T-cell (primary cell): ENCODE measurements at places on chromosomes 2 and 18. TPM values are rescaled to one million over a fixed set of nuclear protein-coding genes. Genes with fewer than 3 reads are reported as not detected.

The DLX2 gene
- not detected for total RNA-seq

- peaks cover 2% of the 10 kb centered on the region for H3K4me1 ChIP-seq
- no peaks in the 10 kb centered on the region for H3K36me3 ChIP-seq
- no peaks in the 10 kb centered on the region for H3K27me3 ChIP-seq
- DNase-seq = no peak
These were observed 50.8 kb upstream of the CXCR4 start for GRCh38 chr2:136168720-136169119.

The TMEM178A gene
- total RNA-seq = 0.47 TPM

DNA sequence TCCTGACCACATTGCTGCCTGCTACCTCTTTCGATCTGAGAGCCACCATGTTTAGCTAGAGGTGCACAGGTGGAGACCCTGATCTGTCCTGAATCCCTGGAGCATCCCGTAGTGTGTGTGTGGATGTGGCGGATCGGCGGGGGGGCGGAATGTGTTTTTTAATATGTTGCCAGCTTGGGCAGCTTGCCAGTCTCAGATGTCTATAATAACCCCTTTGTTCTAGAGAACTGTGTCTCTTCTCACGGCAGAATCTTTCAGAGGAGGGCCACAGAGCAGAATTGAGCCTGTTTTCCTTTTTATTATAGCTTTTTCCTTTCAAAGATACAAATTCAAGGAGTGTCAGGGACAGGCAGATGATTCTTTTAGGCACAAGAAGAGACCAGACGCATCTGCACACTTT lies 934.1 kb upstream of the KLHL29 start:
- no peak overlapping the region for H3K27ac ChIP-seq
- no peak overlapping the region for H3K4me3 ChIP-seq
- DNase-seq = no peak
- H3K4me1 ChIP-seq = no peaks in the 10 kb centered on the region

GRCh38 chr2:52083214-52083613 lies 1051.3 kb upstream of the NRXN1 start:
- no peaks in the 10 kb centered on the region for H3K36me3 ChIP-seq
- no peaks in the 10 kb centered on the region for H3K4me1 ChIP-seq
- no peak for DNase-seq
- no peak overlapping the region for H3K27ac ChIP-seq

DNA sequence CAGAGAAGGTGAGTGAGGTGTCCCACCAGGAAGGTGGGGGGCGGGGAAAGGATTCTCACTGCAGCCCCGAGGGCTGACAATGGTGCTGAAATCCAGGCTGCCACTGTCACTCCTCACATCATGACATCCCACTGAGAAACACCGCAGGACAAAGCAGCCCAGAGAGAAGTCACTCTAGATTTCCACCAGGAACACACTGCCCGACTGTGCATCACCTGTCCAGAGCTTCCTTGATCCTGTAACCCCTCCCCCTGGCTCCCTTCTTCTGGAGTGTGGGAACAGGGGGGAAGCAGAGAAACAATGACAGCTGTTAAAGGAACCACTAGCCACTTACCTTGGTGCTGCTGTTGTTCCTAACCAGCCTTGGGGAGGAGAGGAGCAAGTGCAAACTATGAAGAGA lies 69.9 kb downstream of the MRO start:
- no peaks in the 10 kb centered on the region for H3K4me1 ChIP-seq
- DNase-seq = no peak
- H3K36me3 ChIP-seq = no peaks in the 10 kb centered on the region
- no peak overlapping the region for H3K4me3 ChIP-seq
- H3K27ac ChIP-seq = no peak overlapping the region

DNA sequence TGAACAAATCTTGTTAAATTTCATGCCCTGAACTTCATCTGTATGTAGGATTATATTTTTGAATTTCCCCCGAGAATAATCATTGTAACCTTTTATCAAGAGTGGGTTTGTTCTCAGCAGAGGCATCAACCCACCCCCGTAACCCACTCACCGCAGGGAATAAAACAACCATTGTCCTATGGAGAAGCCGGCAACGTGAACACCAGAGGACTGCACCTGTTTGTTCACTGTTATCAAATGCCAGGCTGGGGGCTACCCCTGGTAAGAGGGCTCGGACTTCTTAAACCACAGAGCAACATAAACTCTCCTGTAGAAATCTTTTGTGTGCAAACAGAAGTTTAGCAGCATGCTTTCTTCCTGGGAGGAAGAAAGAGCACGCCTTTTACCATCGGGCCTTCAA lies 610.4 kb downstream of the ERBB4 start:
- no peak overlapping the region for H3K27ac ChIP-seq
- no peak for DNase-seq
- no peaks in the 10 kb centered on the region for H3K4me1 ChIP-seq
- no peak overlapping the region for H3K4me3 ChIP-seq

DNA sequence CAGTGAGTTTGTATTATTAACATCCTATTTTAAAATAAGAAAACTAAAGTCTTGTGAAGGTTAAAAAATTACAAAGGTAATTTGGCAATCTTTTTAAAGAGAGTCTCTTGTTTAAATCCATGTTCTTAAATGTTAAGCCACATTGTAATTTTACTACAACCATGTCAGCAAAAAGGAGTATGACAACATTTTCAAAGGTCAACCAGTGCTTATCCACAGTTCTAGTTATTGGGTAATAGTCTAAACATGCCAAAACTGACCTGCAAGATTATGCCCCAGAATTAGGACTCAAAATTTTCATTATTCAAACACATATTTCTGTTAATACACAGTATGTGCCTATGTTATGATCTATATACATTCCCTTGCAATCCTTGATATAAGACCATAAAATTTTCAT lies 1312.6 kb upstream of the CHAC2 start:
- H3K27me3 ChIP-seq = no peaks in the 10 kb centered on the region
- no peaks in the 10 kb centered on the region for H3K36me3 ChIP-seq
- no peak overlapping the region for H3K4me3 ChIP-seq
- no peaks in the 10 kb centered on the region for H3K4me1 ChIP-seq
- no peak overlapping the region for H3K27ac ChIP-seq
- no peak for DNase-seq

DNA sequence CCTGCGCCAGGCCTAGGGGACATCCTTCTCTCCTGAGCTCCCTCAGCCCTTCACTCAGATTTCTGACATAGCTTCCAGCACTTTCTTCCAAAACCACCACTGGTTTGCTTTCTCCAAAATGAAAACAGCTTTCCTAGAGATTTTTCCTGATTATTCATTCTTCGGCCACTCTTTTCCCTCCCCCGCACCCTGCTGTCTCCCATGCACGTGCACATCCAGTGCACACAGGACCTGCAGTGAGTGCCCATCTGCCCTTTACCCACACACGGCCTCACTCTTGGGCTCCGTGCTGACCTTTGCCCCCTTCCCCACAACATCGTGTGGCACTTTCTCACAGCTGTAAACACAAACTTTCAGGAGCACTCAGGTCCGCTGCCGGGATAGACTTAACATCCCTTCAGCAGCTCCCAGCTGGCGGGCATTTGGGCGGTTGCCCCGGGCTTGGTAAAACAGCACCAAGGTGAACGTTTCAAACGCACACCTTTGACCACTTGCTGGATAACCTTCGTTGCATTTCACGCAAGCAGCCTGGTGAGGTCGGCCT lies 25.8 kb downstream of the KIF1A start:
- no peak overlapping the region for H3K27ac ChIP-seq
- no peak overlapping the region for H3K4me3 ChIP-seq
- H3K4me1 ChIP-seq = no peaks in the 10 kb centered on the region
- no peak for DNase-seq
- no peaks in the 10 kb centered on the region for H3K27me3 ChIP-seq

The POTEI gene
- not detected for total RNA-seq
